ENCODE measurements at places on chromosomes 1 and 21. TPM values are rescaled to one million over a fixed set of nuclear protein-coding genes. Genes with fewer than 3 reads are reported as not detected.

CD53 gene
- total RNA-seq = not detected

SUMO3 gene
- total RNA-seq = 116 TPM

BGLAP gene
- total RNA-seq = 0.07 TPM

COL9A2 gene
- 0.71 TPM for total RNA-seq

PLEKHG5 gene
- 44.1 TPM for total RNA-seq

PLPPR5 gene
- not detected for total RNA-seq

POFUT2 gene
- total RNA-seq = 10.6 TPM

LIN9 gene
- total RNA-seq = 3.7 TPM

PRDM2 gene
- total RNA-seq = 9.2 TPM

OLIG2 gene
- not detected for total RNA-seq

YIPF1 gene
- total RNA-seq = 24.9 TPM

PDZK1IP1 gene
- 0.68 TPM for total RNA-seq

CFHR1 gene
- not detected for total RNA-seq

LCE1C gene
- not detected for total RNA-seq

CLCNKA gene
- total RNA-seq = not detected

DOCK7 gene
- 29.0 TPM for total RNA-seq

CLDN8 gene
- total RNA-seq = 0.14 TPM

ECM1 gene
- total RNA-seq = 7.0 TPM

KCNJ10 gene
- not detected for total RNA-seq

SLC35D1 gene
- 18.8 TPM for total RNA-seq

CR1 gene
- not detected for total RNA-seq

APCS gene
- not detected for total RNA-seq

CADM3 gene
- total RNA-seq = not detected

FAM89A gene
- total RNA-seq = 2.4 TPM

SH2D1B gene
- 0.07 TPM for total RNA-seq

PRAMEF4 gene
- total RNA-seq = not detected

CFAP141 gene
- total RNA-seq = not detected

PLA2G4A gene
- 7.5 TPM for total RNA-seq

RAB42 gene
- total RNA-seq = under 0.01 TPM

FCRL1 gene
- not detected for total RNA-seq

RAD54L gene
- 0.28 TPM for total RNA-seq

AKR1A1 gene
- total RNA-seq = 90.2 TPM

SPRR2G gene
- total RNA-seq = not detected

MAEL gene
- total RNA-seq = not detected

GPR52 gene
- total RNA-seq = 0.34 TPM

CRNN gene
- 24.6 TPM for total RNA-seq

KCNK2 gene
- not detected for total RNA-seq

DNAJC8 gene
- 45.5 TPM for total RNA-seq

AMY1C gene
- total RNA-seq = 0.07 TPM

TNFRSF18 gene
- total RNA-seq = 0.34 TPM

SPRR2F gene
- total RNA-seq = not detected

ADARB1 gene
- total RNA-seq = 16.1 TPM

PDE4B gene
- total RNA-seq = under 0.01 TPM

EDN2 gene
- 4.4 TPM for total RNA-seq

RBM34 gene
- total RNA-seq = 62.3 TPM

HES2 gene
- 174 TPM for total RNA-seq

S100A7A gene
- under 0.01 TPM for total RNA-seq

C1orf141 gene
- not detected for total RNA-seq

FCRL3 gene
- not detected for total RNA-seq

SPEN gene
- 63.0 TPM for total RNA-seq

SPATA1 gene
- total RNA-seq = 0.14 TPM

SYPL2 gene
- total RNA-seq = not detected

GIPC2 gene
- 0.50 TPM for total RNA-seq

NR1I3 gene
- total RNA-seq = not detected

SPATA17 gene
- 0.34 TPM for total RNA-seq

NCSTN gene
- 97.3 TPM for total RNA-seq

DNAH14 gene
- 9.2 TPM for total RNA-seq

SV2A gene
- total RNA-seq = 0.36 TPM

C4BPA gene
- total RNA-seq = not detected

All from nasal cavity respiratory epithelium epithelial cell of viscerocranial mucosa (primary cell).